ENCODE measurements at places on chromosomes 1 and 21.

GRCh38 chr1:151175041-151175741, 590 bp downstream of the TMOD4 start:
- peak; percentile 63 for DNase-seq

DNA sequence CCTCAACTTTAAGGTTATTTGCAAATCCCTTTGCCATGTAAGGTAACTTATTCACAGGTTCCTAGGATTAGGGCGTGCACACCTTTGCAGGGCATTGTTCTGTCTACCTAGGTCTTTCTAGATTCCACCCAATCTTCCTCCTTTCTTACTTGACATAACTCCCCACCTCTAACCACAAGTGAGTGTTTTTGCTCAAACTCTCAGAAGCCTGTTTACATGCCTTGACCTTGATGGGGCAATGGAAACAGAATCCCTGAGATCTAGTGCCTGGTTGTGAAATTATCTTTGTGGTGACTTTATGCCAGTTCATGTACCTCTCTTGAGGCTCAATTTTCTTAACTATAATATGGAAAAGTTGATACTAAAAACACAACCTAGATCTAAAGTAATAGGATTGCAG, 296.6 kb downstream of the TTLL7 start:
- DNase-seq: no peak

GRCh38 chr1:229669333-229669732, 43.3 kb downstream of the URB2 start:
- DNase-seq: peak; percentile 55

DNA sequence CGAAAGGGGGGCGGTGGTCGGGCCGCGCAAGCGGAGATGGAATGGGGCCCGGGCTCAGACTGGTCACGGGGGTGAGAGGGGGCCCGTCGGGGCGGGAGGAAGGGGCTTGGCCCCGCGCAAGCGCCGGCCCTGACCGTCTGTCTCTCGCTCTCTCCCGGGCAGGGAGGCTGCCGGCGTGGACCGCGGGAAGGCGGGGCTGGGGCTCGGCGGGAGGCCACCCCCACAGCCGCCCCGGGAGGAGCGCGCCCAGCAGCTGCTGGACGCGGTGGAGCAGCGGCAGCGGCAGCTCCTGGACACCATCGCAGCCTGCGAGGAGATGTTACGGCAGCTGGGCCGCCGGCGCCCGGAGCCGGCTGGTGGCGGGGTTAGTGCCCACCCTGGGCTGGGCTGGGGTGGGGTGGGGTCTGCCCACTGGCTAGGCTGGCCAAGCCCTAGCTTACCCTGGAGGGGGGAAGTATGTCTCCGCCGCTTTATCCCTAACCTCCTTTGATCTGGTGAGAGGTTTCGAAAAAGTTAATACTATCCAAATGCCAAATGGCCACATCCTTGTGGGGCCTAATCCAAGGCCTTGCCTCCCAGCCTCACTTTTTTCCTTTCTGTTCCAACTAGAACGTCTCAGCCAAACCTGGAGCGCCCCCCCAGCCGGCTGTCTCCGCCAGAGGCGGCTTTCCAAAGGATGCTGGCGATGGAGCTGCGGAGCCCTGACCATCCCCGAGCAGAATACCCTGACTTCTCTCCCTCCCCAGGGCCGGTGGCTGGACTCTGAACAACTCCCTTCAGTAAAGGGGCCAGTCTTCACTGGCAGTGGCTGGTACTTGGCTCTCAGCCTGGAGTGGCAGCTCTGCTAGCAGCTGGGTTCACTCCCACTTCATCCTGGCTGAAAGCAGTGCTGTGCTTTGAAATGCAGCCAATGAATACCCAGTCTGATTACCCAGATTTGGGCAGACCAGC, 636 bp upstream of the YRDC start:
- peak; percentile 85 for DNase-seq

DNA sequence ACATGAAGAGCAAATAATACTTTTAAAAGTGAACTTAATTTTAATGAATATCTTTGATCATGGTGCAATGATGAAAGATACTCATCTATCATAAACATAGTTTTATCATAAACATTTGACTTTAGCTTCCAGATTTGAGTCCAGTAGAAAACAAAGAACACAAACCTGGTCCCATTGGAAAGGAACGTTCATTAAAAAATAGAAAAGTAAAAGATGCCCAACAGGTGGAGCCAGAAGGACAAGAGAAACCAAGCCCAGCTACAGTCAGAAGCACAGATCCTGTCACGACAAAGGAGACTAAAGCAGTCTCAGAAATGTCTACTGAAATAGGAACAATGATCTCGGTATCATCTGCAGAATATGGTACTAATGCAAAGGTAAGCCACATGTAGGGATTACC, 55.6 kb upstream of the MYOCOS start:
- DNase-seq: peak; percentile 6

DNA sequence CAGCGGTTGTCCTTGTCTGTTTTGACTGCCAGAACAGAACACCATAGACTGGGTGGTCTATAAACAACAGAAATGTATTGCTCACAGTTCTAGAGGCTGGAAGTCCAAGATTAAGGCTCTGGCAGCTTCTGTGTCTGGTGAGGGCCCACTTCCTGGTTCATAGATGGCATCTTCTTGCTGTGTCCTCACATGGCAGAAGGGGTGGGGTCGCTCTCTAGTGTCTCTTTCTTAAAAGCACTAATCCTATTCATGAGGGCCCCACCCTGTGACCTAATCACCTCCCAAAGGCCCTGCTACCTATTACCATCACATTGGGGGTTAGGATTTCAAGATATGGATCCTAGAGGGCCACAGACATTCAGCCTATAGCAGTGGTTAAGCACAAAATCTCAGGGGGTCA, 304.4 kb downstream of the NFIA start:
- no peak for DNase-seq

DNA sequence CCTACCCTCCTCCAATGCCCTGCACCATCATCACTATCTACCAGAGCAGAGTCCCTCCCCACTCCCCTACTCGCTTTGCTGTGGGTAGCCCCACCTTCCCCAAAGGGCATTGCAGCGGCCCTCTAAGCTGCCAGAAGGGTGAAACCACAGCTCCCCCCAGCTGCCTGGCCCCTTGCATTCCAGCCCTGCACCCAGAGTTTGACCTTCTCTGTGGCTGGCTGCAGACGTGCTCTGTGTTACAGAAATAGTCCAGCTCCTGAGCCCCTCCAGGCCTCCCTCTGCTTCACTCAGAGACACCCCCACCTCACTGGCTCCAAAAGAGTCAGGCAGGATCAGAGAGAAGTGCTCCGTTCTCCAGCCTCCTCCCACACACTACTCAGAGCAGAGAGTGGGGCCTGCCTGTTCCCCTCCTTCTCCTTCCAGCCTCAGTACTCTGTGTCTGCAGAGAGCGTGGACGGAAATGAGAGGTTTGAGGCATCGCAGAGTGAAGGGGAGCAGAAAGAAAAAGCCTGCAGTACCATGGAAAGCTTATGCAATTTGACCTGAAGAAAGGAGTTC, 63.2 kb downstream of the PLEKHA6 start:
- DNase-seq: no peak

DNA sequence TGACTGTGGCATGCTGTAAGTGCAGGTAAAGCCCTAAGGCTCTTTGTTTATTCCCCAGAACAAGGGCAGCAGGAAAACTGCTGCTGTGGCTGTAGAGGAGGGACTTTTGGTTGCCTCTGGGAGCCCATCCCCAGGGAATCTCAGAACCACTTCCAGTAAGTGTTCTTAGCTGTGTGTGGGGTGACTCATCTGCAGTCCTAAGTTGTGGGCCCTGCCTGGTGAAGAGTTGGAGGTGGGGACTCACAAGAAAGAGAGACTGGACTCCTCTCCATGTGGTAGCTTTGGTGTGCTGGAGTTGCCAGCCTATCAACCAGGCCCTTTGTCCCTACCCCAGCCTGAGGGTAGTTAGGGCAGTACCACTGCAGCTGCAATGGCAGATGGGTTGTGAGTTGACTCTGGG, 24.0 kb upstream of the DENND1B start:
- peak; percentile 94 for DNase-seq

GRCh38 chr1:220239966-220240365, 32.3 kb downstream of the RAB3GAP2 start:
- DNase-seq: peak; percentile 11

GRCh38 chr1:206021626-206022365, 1.9 kb downstream of the CTSE start:
- peak; percentile 47 for DNase-seq

- no peak for DNase-seq
Observed at GRCh38 chr1:35691080-35691479, 27.6 kb downstream of the C1orf216 start.

DNA sequence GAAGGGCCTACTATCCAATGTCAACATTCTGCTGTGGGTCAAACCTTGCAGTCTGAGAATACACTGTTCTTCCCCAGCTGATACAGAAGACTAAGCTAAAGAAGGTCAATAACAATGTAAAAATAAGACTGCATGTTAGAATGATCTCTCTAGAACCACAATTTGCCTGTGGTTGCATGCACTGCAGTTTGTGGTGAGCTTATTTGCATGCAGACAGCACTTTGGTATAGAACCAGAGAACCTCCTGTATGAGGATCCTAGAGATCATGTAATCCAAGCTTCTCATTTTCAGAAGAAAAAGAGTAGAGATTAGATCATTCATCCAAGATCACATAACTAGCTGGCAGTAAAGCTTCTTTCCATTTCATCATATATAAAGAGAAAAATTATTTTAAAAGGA, 15.8 kb downstream of the SYNJ1 start:
- DNase-seq: no peak

DNA sequence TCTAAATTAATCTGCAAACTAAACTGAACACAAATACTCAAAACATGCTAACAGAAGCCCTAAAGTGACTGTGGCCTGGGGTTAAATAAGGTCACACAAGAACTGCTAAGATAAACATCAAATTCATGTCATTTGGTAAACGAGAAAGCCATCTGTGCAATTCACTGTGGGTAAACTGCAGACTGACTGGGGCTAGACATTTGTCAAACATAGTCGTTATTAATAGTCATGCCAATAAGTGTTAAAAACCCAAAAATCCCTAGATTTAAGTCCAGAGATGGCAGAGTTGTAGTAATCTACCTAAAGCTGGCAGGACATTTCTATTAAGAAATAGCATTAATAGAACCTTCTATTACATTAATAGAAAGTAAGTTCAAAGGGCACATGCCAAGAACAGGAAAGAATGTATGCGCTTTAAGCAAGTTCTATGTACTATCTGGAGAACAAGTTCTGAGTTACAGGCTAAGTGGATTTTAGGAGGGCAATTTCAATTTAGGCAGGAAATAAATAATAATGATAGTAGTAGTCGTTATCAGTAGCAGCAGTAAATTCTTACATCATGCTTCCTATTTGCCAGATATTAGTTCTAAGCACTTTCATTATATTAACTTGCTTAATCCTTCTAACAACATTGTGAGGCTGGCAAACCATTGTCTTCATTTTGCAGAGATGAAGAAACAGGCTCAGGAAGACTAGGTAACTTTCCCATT, 8.6 kb downstream of the EDEM3 start:
- DNase-seq: peak; percentile 35

DNA sequence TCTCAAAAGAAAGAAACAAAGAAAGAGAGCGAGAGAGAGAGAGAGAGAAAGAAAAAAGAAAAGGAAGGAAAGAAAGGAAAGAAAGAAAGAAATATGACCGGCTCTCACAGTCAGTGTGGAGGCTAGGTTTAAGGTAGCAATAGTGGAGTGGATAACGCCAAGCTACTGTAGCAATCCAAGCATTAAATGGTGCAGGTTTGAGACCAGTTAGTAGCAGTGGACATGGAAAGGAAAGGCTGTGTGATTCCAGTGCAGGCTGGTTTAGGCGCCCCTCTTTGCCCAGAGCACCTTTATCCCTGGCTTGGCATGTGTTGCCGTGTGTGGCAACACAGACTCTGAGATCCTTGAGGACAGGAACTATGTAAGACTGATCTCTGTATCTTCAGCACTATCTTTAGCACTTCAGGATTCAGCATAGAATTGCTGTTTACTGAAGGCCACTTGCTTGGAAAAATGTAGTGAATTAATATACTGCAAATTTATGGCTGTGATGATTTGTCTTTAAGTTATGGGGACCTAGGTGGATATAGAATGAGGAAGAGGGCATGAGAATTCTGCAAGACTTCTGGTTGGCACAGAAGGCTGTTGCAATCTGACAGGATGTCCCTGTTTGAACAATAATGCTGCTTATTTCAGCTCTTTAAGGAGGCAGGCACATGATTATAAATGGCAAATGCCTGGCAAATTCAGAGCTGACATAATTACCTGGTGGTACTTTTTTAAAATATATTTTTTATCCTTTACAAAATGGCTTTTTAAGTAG, 10.8 kb upstream of the OSBPL9 start:
- DNase-seq: no peak

DNA sequence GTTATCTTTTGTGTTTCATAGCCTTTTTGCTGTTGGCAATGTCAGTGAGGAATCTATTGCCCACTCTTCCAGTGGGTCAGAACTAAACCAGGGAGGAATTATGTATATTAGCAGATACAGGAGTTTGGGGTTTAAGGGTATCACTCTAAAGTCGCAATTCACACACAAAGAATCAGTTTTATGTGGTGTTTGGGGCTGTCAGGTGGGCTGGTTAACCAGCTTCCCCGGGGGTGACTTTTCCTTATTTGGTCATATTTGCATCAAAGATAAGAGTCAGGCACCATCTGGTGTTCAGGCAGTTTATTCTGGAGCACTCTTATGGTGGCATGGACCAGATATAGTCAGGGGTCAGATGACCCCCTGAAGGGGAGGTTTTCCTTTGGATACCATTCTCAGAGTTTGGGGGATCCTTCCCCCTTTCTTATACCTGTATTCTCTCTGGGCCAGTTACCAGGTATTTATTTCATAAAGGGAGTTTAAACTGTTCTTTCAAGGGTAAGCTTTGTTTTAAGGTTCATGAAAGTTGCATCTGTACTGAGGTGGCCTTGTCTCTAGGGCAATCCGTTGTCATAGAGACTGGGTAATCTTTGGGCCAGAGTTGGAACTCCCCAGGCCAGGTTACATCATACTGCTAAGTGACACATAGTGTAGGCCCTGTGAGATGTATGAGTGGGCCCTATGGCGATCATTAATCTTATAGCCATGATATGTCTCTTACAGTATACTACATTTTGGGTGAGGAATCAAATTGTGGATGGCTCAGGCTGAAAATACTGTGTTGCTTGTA, 148.2 kb downstream of the RWDD3 start:
- DNase-seq: no peak

- DNase-seq: peak; percentile 47
Observed at GRCh38 chr21:46294647-46295176, 8.6 kb downstream of the YBEY start.

- DNase-seq: no peak
Observed at GRCh38 chr21:46606427-46606813, 1.5 kb upstream of the S100B start.

DNA sequence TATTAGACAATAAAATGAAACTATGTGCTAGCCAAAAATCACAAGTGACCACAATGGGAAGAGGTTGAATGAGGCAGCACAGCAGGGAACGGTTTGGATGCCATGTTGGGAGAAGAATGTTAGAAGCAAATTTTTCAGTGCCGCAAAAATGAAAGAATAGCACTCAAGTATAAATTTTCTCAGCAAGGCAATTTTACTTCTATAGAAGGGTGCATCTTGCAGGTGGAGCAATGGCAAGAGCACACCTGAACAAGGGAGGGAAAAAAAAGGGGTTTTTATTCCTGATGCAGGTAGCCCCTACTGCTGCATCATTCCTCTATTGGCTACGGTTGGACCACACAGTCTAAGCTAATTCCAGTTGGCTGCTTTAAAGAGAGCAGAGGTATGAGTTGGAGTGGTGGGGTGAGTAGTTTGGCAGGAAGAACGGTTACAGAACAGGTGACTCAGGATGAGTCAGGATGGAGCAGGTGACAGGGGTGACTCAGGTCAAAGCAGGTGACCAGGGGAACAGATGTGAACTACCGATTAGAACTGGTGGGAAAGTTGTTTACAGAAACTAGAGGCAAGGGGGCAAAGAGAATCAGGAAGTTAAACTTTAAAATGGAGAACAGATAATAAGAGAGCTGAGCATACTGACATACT, 301.1 kb upstream of the NRIP1 start:
- DNase-seq: no peak

Data from cardiac fibroblast (primary cell).